Stimulated activated naive CD4-positive, alpha-beta T cell (primary cell): ENCODE measurements at places on chromosomes 11 and 22.

DNA sequence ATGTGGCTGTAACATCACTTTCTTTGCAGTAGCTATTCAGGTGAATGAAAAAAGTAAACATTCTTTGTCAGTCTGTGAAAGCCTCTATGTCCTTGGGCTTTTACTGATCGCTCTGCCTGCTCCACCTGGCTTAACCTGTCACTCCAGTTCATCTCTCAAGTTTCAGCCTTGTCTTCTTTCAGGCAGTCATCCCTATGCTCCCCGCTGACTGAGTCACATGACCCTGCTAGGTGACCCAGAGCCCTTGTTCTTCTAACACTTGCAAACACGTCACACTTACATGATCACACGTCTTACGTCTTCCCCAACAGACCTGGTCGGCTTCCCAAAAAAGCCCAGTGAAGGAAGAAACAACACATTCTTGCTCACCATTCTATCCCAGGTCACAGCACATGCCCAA is 499.3 kb upstream of the TENM4 start:
- no peak for DNase-seq

- no peak for DNase-seq
These were observed 330 bp downstream of the ACP2 start for GRCh38 chr11:47248304-47248663.

DNA sequence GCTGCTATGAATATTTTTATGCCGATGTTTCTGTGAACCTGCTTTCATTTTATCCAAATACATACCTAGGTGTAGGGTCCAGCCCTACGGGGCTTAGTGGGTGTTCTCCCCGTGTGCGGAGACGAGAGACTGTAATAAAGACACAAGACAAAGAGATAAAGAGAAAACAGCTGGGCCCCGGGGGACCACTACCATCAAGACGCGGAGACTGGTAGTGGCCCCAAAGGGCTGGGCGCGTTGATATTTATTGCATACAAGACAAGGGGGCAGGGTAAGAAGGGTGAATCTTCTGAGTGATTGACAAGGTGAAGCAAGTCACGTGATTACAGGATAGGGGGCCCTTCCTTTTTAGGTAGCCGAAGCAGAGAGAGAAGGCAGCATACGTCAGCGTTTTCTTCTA is 920.1 kb downstream of the BRD1 start:
- no peak for DNase-seq

- DNase-seq, result no peak
These were observed 143.3 kb upstream of the MTMR2 start for GRCh38 chr11:96067160-96067559.

GRCh38 chr11:68773521-68774193 is 22.3 kb upstream of the TESMIN start:
- DNase-seq, result no peak

- no peak for DNase-seq
These were observed 48.4 kb downstream of the ELP4 start for GRCh38 chr11:31558001-31558400.
